ENCODE measurements at places on chromosomes 6 and 20.
A peak's percentile ranks its signal among the peaks of the same experiment; 100 is the strongest.

- H3K27ac ChIP-seq: no peak overlapping the region
- H3K4me1 ChIP-seq: no peaks in the 10 kb centered on the region
Measured at GRCh38 chr6:153208706-153209105, 77.6 kb upstream of the RGS17 start.

DNA sequence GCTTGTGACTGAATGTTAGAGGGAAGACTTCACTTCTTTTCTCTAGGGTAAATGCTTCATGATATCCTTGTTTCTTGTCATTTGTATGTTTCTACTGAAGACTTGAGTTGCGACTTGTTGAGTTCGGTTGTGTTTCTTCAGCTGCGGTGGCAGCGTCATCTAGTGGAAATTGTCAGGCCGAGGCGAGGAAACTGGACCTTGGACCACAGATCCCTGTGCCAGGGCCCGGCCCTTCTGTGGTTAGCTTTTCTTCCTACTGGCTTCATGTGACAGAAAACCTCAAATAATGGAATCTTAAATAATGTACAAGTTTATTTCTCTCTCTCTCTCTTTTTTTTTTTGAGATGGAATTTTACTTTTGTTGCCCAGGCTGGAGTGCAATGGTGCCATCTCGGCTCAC lies 12.4 kb downstream of the MTHFD1L start:
- no peaks in the 10 kb centered on the region for H3K27me3 ChIP-seq
- peaks cover 5% of the 10 kb centered on the region for H3K36me3 ChIP-seq
- H3K4me3 ChIP-seq: no peak overlapping the region
- DNase-seq: no peak
- peak overlapping the region; percentile 91 for H3K27ac ChIP-seq
- H3K4me1 ChIP-seq: peaks cover 21% of the 10 kb centered on the region

DNA sequence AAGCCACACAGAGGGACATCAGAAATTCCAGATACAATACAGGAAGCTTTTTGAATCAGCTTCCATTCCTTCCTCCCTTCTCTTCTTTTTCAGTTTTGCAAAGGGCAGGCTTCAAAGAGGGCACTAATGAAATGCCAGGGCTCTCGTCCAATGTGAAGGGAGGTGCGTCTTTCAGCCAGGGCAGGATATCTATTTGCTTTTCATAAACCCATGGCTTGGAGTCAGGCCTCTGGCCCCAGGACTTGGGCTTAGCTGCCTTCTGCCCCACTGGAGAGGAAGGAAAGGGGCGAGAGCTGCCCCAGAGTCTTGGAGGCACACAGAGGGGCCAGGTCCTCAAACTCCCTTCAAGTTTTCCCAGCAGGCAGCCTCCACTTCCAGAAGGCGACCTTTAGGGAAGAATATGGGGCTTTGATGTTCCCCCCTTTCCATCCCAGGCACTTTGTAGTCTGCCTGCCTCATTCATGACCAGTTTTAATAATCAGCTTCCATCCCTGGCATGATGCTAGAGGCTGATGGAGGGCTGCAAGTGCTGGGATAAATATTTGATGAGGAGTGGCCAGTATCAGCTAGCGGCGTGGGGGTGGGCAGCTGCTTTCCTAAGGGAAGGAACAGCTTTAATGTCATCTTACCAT lies 234.8 kb downstream of the NRN1 start:
- no peak for DNase-seq
- no peaks in the 10 kb centered on the region for H3K27me3 ChIP-seq
- H3K27ac ChIP-seq: no peak overlapping the region
- H3K4me1 ChIP-seq: peaks cover 2% of the 10 kb centered on the region
- H3K4me3 ChIP-seq: no peak overlapping the region
- H3K36me3 ChIP-seq: peaks cover 6% of the 10 kb centered on the region

- H3K36me3 ChIP-seq: peaks cover 29% of the 10 kb centered on the region
- H3K4me3 ChIP-seq: no peak overlapping the region
- peaks cover 17% of the 10 kb centered on the region for H3K4me1 ChIP-seq
- no peak overlapping the region for H3K27ac ChIP-seq
- H3K27me3 ChIP-seq: no peaks in the 10 kb centered on the region
Measured at GRCh38 chr6:106223300-106223930, 102.1 kb downstream of the ATG5 start.

- peak overlapping the region; percentile 92 for H3K4me3 ChIP-seq
- no peaks in the 10 kb centered on the region for H3K36me3 ChIP-seq
- peaks cover 21% of the 10 kb centered on the region for H3K4me1 ChIP-seq
- peak overlapping the region; percentile 97 for H3K27ac ChIP-seq
- H3K27me3 ChIP-seq: no peaks in the 10 kb centered on the region
Measured at GRCh38 chr6:8435845-8436168, 462 bp upstream of the SLC35B3 start.

DNA sequence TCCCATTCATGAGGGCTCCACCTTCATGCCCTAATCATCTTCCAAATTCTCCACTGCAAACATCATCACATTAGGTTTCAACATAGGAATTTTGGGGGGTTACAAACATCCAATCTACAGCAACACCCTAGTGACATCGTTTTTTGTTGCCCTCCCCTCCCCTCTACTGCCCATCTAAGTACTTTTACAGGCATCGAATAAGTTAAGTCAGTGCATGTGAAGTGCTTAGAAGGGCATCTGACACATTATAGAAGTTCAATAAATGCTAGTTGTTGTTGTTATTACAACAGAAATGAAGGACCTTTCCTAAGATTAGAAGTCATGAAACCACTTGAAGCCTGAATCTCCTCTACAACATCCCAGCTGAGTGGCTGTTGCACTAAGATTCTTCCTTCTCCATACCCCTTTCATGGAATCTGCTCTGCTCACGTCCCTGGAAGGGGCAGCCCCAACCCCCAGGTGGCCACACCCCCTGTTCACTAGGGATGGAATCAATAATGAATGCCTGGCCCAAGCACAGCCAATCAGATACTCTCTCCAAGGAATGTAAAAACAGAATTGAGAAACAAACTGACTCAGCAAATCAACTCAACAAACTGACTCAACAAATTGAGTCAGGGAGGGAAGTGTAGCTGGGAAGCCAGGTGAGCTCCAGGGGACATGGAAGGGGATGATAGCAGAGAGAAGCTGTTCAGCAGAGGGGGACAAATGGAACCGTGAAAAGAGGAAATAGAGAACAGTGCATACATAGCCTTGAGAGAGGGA lies 3.9 kb upstream of the LRP11 start:
- no peak overlapping the region for H3K27ac ChIP-seq
- no peaks in the 10 kb centered on the region for H3K36me3 ChIP-seq
- peaks cover 28% of the 10 kb centered on the region for H3K27me3 ChIP-seq
- no peak overlapping the region for H3K4me3 ChIP-seq

DNA sequence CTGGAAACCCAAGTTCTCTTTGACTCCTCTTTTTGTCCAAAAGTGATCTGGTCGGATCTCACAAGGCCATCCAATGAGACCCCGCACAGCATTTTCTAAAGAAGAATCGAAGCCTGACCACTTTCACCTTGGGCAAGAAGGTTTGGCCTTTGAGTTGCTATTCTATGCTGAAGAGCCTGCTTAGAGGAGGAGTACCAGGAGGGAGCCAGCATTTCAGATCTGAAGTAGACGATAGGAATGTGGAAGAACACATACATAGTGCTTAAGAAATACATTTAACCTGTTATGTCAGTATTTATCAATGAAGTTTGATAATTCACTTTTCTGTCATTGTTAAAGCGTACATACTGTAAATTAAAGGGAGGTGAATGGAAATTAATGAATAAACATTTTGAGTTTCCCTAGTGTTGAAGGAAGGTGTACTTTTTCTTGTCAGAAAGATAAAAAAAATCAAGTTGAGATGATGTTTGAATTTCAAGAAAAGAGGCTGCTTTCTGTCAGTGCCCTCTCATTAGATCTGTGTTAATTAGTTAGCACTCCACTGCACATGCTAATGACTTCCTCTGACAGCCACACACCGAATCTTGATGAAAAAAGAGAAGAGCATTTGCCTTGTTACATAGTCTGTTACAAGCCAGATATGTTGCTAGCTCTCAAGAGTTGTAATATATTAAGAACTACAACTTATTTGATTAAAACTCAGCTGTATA lies 10.9 kb upstream of the TDRD6 start:
- H3K4me1 ChIP-seq: no peaks in the 10 kb centered on the region
- no peak overlapping the region for H3K27ac ChIP-seq
- H3K36me3 ChIP-seq: peaks cover 1% of the 10 kb centered on the region
- H3K4me3 ChIP-seq: no peak overlapping the region

- H3K4me1 ChIP-seq: peaks cover 4% of the 10 kb centered on the region
- peaks cover 6% of the 10 kb centered on the region for H3K36me3 ChIP-seq
- no peak overlapping the region for H3K4me3 ChIP-seq
- DNase-seq: no peak
Measured at GRCh38 chr20:37358366-37359150, 12.6 kb downstream of the SRC start.

- H3K27me3 ChIP-seq: peaks cover 34% of the 10 kb centered on the region
- peaks cover 1% of the 10 kb centered on the region for H3K4me1 ChIP-seq
- no peak for DNase-seq
- peak overlapping the region; percentile 65 for H3K27ac ChIP-seq
- no peak overlapping the region for H3K4me3 ChIP-seq
Measured at GRCh38 chr6:32941214-32941768, 463 bp upstream of the HLA-DMB start.

GRCh38 chr6:122454673-122455072 lies 16.9 kb downstream of the SERINC1 start:
- no peak for DNase-seq
- H3K36me3 ChIP-seq: peaks cover 30% of the 10 kb centered on the region
- H3K27ac ChIP-seq: no peak overlapping the region
- H3K4me1 ChIP-seq: peaks cover 10% of the 10 kb centered on the region

GRCh38 chr20:19757487-19758132 lies 448 bp upstream of the RIN2 start:
- peaks cover 34% of the 10 kb centered on the region for H3K4me1 ChIP-seq
- peak; percentile 96 for DNase-seq
- peak overlapping the region; percentile 99 for H3K27ac ChIP-seq
- H3K27me3 ChIP-seq: no peaks in the 10 kb centered on the region

GRCh38 chr6:44335631-44336030 lies 6.8 kb upstream of the SPATS1 start:
- H3K4me1 ChIP-seq: no peaks in the 10 kb centered on the region
- no peak overlapping the region for H3K27ac ChIP-seq
- no peak for DNase-seq
- H3K4me3 ChIP-seq: no peak overlapping the region
- peaks cover 31% of the 10 kb centered on the region for H3K27me3 ChIP-seq

DNA sequence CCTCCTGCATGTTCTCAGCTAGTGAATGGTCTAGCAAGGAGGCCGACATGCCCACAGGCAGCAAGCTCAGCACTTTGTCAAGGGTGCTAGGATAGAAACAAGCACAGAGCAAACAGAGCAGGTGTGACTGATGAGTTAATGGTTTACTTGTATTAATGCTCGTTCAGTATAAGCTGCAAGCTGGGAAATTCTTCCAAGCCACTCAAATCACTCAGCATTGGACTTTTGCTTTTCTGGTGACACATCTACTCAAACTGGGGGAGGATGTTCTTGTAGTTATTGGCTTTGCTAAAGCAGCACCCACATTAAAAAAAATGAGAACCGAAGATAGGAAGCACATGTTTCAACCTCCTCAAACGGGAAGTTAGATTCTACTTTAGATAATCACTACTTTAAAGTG lies 43.1 kb upstream of the NEDD9 start:
- no peaks in the 10 kb centered on the region for H3K36me3 ChIP-seq
- H3K27ac ChIP-seq: peak overlapping the region; percentile 85
- peaks cover 74% of the 10 kb centered on the region for H3K4me1 ChIP-seq
- DNase-seq: no peak

- H3K36me3 ChIP-seq: no peaks in the 10 kb centered on the region
- no peak overlapping the region for H3K4me3 ChIP-seq
- H3K4me1 ChIP-seq: peaks cover 8% of the 10 kb centered on the region
- H3K27me3 ChIP-seq: no peaks in the 10 kb centered on the region
- peak; percentile 58 for DNase-seq
Measured at GRCh38 chr6:103122766-103123601, 1729.5 kb downstream of the GRIK2 start.

- no peak overlapping the region for H3K27ac ChIP-seq
- H3K27me3 ChIP-seq: peaks cover 11% of the 10 kb centered on the region
- H3K36me3 ChIP-seq: no peaks in the 10 kb centered on the region
- H3K4me1 ChIP-seq: no peaks in the 10 kb centered on the region
- no peak overlapping the region for H3K4me3 ChIP-seq
Measured at GRCh38 chr6:136188486-136188885, 61.6 kb downstream of the MTFR2 start.

- no peak for DNase-seq
- no peaks in the 10 kb centered on the region for H3K36me3 ChIP-seq
- H3K4me1 ChIP-seq: no peaks in the 10 kb centered on the region
- H3K27me3 ChIP-seq: peaks cover 42% of the 10 kb centered on the region
- no peak overlapping the region for H3K4me3 ChIP-seq
Measured at GRCh38 chr6:83702749-83703148, 6.2 kb downstream of the SNAP91 start.

DNA sequence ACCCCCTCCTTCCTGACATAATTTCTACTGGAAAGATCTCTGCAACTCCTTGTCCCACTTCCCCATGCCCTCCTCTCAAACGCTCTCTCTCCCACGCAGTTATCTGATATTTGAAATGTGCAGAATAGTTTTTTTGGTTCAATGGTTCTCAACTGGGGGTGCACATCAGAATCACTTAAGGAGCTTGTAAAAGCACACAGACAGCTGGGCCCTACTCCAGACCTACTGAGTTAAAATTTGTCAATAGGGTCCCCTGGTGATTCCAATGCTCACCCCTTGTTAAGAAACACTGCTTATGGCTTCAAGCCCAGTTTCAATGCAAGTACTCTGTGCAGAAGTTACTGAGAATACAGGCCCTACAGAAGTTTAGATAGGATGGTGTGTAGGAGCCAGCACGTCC lies 45.2 kb upstream of the KCNK16 start:
- H3K27ac ChIP-seq: no peak overlapping the region
- no peaks in the 10 kb centered on the region for H3K36me3 ChIP-seq
- no peak overlapping the region for H3K4me3 ChIP-seq
- DNase-seq: no peak

DNA sequence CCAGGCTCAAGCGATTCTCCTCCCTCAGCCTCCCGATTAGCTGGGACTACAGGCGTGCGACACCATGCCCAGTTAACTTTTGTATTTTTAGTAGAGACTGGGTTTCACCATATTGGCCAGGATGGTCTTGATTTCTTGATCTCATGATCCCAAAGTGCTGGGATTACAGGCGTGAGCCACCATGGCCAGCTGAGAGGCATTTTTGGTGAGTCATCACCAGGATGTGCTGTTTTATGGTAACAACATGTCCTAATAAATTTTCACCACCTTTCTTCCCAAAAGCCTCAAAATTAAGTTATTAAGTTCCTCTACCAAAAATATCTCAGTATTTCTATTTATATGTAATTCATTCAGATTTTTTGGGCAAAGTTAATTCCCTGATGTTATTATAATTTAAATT lies 53.5 kb downstream of the COL21A1 start:
- H3K27me3 ChIP-seq: no peaks in the 10 kb centered on the region
- no peaks in the 10 kb centered on the region for H3K36me3 ChIP-seq
- H3K4me3 ChIP-seq: no peak overlapping the region
- DNase-seq: no peak
- H3K4me1 ChIP-seq: no peaks in the 10 kb centered on the region
